IPS DF 6.9 (cell line): ENCODE measurements at places on chromosomes 11 and 22.

GRCh38 chr11:125416981-125417935 lies 78.8 kb downstream of the FEZ1 start:
- no peak for DNase-seq

GRCh38 chr22:20531404-20532201 lies 24.2 kb downstream of the MED15 start:
- no peak for DNase-seq

GRCh38 chr22:48705917-48706605 lies 1121.6 kb downstream of the BRD1 start:
- no peak for DNase-seq

DNA sequence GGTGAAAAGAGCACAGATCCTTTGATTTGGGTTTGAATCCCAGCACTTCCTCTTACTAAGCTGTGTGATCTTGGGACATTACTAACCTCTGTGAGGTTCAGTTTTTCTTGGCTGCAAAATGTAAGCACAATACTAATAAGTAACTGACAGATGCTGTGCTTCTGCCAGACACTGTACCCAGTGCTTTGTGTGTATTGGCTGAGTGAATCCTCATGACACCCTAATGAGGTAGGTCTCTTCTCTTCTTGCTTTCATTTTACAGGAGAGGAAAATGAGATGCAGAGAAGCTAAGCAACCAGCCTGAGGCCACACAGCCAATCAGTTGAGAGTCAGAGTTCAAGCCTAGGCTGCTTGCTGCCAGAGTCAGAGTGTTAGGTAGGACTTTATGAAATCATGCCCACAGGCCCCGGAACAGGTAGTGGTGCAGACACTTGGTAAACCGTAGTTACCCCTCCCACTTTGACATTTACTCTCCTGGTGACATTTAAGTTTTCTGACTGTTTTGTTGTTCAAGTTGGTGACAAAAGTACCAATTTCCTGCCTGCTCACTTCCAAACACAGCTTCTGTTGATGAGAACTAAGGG lies 21.2 kb downstream of the PTPRJ start:
- no peak for DNase-seq

- no peak for DNase-seq
Measured at GRCh38 chr22:36411589-36412258, 24.0 kb upstream of the MYH9 start.

GRCh38 chr11:1073261-1073724 lies 1.4 kb upstream of the MUC2 start:
- no peak for DNase-seq

DNA sequence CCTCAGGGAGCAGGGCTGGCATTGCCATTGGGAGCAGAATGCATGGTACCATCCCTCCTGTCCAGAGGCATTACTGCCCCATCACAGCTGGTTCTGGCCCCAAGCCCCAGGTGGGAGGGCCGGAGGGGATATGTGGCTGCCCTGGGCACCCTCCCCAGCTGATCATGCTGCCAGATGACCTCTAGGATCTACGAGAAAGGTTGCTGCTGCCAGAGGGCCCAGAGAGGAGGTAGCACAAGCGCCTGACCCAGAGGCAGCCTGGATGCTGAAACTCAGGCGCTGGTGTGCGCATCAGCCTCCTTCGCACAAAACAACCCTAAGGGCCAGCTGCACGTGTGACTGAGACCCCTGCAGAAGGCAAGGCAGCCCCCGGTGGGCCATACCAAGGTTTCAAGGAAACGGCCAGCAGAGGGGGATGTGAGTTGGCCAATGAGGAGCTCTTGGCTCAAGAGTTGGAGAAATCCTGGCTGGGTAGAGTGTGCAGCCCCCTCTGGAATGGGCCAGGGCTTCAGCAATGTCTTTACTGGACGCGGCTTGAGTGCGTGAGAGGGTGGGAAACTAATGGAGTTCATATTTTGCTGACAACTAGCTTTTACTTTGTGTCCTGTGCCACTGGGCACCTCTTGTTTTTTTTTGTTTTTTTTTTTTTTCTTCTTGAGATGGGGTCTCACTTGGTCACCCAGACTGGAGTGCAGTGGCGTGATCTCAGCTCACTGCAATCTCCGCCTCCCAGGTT lies 88.3 kb upstream of the PARVA start:
- DNase-seq, result no peak

DNA sequence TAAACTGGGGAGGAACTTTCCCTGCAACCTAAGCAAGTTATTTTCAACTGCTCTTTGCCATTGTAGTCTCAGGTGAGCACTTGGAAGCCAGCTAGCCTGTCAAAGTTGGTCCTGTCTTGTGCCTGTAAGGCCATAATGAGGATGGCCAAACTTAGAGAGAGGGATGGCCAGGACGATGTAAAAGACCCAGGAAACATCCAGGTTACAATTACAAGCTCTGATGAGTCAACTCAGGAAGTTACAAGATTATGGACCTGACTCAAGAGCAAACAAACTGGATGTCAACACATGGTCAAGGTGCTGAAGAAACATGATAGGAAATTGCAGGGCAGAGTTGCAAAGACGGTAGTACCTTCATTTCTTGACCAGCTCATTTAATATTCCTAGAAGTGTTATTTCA lies 1.6 kb downstream of the GTPBP1 start:
- no peak for DNase-seq

GRCh38 chr11:5226732-5227310 lies at the start of gene HBB:
HBB (minus strand) TSS chr11:5227071; CDS start chr11:5227021, 50 bp downstream.
- DNase-seq, result no peak

DNA sequence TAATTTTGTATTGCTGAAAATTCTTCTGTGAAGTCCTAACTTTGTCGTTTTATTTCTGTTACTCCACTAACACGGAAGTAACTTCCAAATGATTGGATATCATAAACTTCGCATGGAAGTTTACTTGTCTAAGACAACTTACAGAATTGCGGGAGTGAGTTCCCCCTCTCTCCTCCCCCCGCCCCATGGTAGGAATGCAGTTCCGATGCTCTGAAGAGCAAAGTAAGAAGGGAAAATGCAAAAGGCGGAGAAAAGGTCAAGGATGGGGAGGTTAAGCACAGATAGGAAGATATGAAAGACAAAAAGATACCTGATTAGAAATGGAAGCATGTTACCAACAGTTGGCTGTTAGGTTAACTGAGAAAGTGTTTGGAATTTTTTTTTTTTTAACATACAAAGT lies 1.3 kb downstream of the EIF3M start:
- DNase-seq, result no peak

GRCh38 chr11:2741006-2741376 lies 41.2 kb upstream of the KCNQ1OT1 start:
- no peak for DNase-seq

DNA sequence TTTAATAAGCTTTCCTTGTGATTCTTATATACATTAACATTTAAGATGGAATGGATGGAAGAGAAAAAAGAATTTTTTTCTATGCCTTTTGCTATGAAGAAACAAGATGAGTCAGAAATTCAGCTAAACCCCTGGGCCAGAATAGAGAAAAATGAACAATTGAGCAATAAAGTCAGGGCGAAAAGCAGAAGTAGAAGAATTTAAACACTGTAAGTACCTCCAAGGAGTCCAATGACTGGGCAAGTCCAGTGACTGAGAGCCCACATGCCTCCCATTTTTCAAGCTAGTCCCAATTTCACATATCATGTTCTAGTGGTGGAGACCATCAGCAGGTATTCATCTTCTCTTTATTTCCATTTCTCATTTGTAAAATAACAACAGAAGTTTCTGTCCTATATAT lies 18.6 kb upstream of the APLP2 start:
- no peak for DNase-seq

GRCh38 chr11:126929179-126930061 lies 71.2 kb downstream of the KIRREL3 start:
- no peak for DNase-seq

DNA sequence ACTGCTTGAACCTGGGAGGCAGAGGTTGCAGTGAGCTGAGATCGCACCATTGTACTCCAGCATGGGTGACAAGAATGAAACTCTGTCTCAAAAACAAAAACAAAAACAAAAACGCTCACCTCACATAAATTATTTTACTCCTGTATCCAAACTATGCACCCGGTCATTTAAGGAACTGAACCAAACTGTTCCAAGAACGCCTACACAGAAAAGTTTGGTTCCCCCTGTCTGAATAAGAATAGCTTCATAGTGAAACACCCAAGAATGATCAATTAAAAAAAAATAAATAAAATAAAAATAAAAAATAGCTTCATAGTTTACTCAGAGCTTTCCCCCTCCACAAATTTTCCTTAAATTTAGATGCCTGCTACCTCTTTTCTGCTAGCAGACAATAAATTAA lies 13.7 kb downstream of the NUP98 start:
- no peak for DNase-seq

DNA sequence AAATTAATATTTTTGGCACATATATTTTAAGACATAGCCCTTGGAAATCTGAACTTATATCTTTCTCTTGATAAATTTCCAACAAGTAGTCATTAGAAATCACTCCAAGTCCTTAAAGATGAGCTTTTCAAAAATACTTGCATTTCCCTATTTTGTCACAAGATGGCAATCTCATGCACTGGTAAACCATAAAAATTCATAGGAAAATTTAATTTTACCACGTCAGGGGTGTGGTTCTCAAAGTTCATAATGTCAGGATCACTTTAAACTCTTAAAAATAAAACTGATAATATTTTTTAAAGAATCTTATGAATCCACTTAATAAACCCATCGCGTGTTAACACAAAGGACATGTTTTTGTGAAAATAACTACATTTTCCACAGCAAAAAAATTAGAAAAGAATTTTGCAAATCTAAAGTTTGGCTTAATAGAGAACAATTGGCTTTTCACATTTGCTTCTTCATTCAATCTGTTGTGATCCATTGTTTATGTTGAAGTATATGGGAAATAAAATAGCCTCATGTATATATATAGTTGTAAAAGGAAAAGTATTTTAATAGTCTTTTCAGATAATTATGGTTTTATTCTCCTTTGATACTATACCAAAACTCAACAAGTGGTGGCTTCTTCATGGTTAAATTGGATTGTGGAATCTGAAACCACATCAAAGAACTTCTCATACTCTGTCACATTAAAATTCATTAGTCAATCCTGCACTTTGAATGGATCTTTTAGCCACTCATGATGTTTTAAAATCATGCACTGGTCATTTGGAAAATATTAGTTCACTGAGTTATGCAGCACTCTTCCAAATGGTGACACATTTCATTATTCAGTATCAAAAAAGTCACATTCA lies 169.1 kb downstream of the CADM1 start:
- DNase-seq, result no peak

GRCh38 chr11:78655561-78655960 lies 80.9 kb upstream of the NARS2 start:
- DNase-seq, result no peak

DNA sequence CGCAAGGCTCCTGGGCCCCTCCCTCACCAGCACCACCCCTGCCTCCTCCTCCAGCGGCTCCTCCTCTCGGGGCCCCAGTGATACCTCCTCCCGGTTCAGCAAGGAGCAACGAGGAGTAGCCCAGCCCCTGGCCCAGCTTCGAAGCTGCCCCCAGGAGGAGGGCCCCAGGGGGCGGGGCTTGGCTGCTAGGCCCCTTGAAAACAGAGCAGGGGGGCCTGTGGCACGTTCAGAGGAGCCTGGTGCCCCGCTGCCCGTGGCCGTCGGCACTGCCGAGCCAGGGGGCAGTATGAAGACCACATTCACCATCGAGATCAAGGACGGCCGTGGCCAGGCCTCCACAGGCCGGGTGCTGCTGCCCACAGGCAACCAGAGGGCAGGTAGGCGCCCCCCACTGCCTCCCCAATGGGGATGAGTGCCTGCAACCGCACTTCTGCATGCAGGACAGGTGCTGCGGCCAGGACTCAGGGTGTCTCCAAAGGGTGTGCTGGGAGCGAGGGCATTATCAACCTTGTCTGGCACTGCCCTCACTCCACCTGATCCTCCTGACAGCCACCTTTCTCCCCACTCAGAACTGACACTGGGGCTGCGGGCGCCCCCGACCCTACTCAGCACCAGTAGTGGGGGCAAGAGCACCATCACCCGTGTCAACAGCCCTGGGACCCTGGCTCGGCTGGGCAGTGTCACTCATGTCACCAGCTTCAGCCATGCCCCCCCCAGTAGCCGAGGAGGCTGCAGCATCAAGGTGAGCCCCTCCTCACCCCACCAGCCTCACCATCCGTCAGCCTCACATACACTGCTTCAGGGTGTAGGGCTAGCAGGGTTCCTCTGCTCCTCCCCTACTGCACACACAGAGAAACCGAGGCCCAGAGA lies 10.2 kb downstream of the SMTN start:
- DNase-seq, result no peak
